ENCODE measurements at places on chromosomes 5 and 9. TPM values are rescaled to one million over a fixed set of nuclear protein-coding genes. Genes with fewer than 3 reads are reported as not detected.

GRCh38 chr5:15388866-15389265 lies 111.1 kb upstream of the FBXL7 start:
- no peaks in the 10 kb centered on the region for H3K36me3 ChIP-seq
- DNase-seq = no peak
- no peak overlapping the region for H3K27ac ChIP-seq

- H3K36me3 ChIP-seq = no peaks in the 10 kb centered on the region
- no peaks in the 10 kb centered on the region for H3K27me3 ChIP-seq
- H3K4me3 ChIP-seq = no peak overlapping the region
- no peak overlapping the region for H3K27ac ChIP-seq
- no peaks in the 10 kb centered on the region for H3K4me1 ChIP-seq
Measured at GRCh38 chr5:158635565-158635964, 464.2 kb downstream of the EBF1 start.

GRCh38 chr9:2469681-2470221 lies 151.8 kb upstream of the VLDLR start:
- H3K27ac ChIP-seq = no peak overlapping the region
- no peaks in the 10 kb centered on the region for H3K36me3 ChIP-seq
- DNase-seq = no peak
- no peak overlapping the region for H3K4me3 ChIP-seq
- H3K4me1 ChIP-seq = no peaks in the 10 kb centered on the region

DNA sequence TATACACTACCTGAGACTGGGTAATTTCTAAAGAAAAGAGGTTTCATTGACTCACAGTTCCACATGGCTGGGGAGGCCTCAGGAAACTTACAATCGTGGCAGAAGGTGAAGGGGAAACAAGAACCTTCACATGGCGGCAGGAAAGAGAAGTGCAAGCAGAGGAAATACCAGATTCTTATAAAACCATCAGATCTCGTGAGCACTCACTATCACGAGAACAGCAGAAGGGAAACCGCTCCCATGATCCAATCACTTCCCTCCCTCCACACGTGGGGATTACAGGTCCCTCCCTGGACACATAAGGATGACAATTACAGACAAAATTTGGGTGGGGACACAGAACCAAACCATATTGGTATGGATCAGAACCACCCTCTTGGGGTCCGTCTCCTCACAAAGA lies 44.2 kb upstream of the SPIN1 start:
- H3K36me3 ChIP-seq = no peaks in the 10 kb centered on the region
- no peaks in the 10 kb centered on the region for H3K27me3 ChIP-seq
- DNase-seq = no peak
- no peaks in the 10 kb centered on the region for H3K4me1 ChIP-seq
- no peak overlapping the region for H3K27ac ChIP-seq
- no peak overlapping the region for H3K4me3 ChIP-seq

The TSLP gene
- total RNA-seq = not detected

DNA sequence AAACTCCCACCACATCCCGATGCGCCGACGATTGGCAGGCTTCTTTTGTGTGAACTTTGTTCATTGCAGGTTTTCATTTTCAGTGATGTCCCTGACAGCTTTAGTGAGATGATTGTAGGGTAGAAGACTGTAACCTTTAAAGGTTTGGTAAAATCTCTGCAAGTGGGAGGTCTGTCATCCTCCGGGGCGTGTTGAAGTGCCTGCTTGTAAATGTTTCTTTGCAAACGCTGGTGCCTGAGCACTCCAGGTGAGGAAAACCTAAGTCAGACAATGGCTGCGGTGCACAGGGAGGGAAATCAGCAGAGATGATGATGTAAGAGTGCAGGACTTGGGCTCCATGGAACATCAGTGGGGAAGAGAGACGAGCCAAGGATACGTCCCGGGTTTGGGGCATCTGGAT lies 228.1 kb downstream of the DRD1 start:
- H3K4me1 ChIP-seq = no peaks in the 10 kb centered on the region
- no peak overlapping the region for H3K27ac ChIP-seq
- H3K36me3 ChIP-seq = no peaks in the 10 kb centered on the region
- H3K27me3 ChIP-seq = no peaks in the 10 kb centered on the region

DNA sequence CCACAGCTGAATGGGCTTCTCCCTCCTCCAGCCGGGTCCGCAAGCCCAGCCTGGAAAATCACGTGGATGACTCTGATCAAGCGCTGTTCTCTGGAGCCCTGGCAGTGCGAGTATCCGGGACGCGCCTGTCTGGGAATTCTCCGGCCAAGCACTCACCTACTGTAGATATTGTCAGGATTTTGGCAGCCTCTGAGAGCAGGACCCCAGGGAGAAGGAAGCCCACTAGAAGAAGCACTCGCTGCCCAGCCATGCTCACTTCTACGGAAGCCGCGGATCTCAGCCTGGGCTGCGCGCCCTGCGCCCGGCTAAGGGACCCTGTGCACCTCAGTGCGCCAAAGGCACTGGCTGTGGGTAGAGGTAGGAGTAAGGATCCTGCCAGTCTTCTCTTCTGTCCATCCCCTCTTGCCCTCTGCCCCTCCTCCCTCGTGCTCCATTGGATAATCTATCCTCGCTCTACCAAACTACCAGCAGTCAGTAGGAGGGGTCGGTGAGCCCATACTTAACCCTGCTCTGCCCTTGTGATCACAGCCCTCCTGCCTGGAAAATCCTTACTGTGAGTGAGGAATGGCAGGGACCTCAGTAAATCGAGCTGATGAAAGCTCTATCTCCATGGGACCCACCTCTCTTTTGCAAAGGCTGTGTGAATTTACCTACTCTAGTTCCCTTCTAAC lies at the start of gene UGT3A2:
TSS of gene UGT3A2 (minus strand) at position 343 of the 671 bp plus-strand sequence. CDS start at position 250, 93 bp downstream.
- DNase-seq = no peak
- no peak within 1 kb of the TSS for H3K4me3 ChIP-seq
- H3K36me3 ChIP-seq = no peaks in the 10 kb centered on the region
- no peak within 1 kb of the TSS for H3K27ac ChIP-seq

DNA sequence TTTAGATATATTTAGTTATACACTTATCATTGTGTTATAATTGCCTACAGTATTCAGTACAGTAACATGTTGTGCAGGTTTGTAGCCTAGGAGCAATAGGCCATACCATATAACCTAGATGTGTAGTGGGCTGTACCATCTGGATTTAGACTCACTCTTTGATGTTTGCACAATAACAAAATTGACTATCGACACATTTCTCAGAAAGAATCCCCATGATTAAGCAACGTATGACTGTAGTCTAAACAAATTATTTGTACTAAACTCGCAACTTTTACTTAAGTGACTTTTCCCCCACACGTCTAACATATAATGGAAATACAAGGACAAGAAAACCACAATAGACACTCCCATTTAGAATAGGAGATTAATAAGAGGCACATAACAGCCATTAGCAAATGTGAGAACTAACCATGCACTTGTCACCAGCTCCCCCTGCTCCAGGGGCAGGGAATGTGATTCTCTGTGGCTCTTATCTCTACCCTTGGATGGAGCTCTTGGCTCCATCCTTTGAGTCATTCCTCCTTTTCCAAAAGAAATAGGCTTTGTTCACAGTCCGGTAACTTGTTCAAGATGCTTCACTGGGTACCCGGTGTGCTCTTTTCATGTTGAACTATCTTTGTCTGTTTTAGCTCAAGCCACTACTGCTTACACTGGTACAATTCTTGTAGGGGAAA lies 8.7 kb upstream of the B4GALT1 start:
- DNase-seq = no peak
- no peaks in the 10 kb centered on the region for H3K27me3 ChIP-seq
- no peak overlapping the region for H3K27ac ChIP-seq
- no peaks in the 10 kb centered on the region for H3K4me1 ChIP-seq
- H3K4me3 ChIP-seq = no peak overlapping the region

GRCh38 chr9:136443087-136443486 lies 3.4 kb upstream of the INPP5E start:
- no peak for DNase-seq
- no peak overlapping the region for H3K27ac ChIP-seq
- H3K36me3 ChIP-seq = peaks cover 60% of the 10 kb centered on the region
- H3K4me3 ChIP-seq = no peak overlapping the region

- H3K27ac ChIP-seq = no peak overlapping the region
- no peak for DNase-seq
Measured at GRCh38 chr9:82597241-82598203, 465.4 kb downstream of the RASEF start.

The ARL14EPL gene
- total RNA-seq = not detected

GRCh38 chr5:22531986-22532385 lies 321.2 kb downstream of the CDH12 start:
- H3K4me3 ChIP-seq = no peak overlapping the region
- no peaks in the 10 kb centered on the region for H3K4me1 ChIP-seq
- no peak overlapping the region for H3K27ac ChIP-seq
- DNase-seq = no peak

DNA sequence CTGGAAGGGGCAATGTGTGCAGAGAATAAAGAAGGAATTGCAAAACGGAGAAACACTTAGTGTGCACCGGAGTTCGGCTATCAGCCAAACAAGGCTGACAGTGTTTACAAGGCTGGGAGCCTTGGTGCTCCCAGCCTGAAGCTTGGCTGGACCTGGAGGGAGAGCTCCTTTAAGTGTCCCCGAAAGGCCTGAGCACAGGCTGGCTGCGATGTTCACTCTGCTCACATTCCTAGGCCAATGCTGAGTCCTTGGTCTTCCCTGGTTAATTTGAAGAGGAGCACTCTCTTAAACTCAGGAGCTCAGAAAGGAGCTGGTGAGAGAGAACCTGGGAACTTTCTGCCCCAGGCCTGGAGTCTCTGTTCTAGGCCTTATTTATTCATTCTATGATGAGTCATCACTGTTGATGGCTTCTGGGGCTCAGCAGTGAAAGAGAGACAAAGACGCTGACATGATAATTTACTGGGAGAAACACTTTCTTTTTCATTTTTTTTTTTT lies 88.6 kb upstream of the MYO10 start:
- no peak overlapping the region for H3K4me3 ChIP-seq
- H3K36me3 ChIP-seq = no peaks in the 10 kb centered on the region
- H3K27ac ChIP-seq = no peak overlapping the region
- no peak for DNase-seq

The ST8SIA4 gene
- total RNA-seq = 63.1 TPM

GRCh38 chr5:139744471-139745131 lies 51.0 kb upstream of the PSD2 start:
- no peak overlapping the region for H3K27ac ChIP-seq
- DNase-seq = no peak
- no peaks in the 10 kb centered on the region for H3K36me3 ChIP-seq
- H3K27me3 ChIP-seq = no peaks in the 10 kb centered on the region
- peaks cover 57% of the 10 kb centered on the region for H3K4me1 ChIP-seq
- H3K4me3 ChIP-seq = no peak overlapping the region

DNA sequence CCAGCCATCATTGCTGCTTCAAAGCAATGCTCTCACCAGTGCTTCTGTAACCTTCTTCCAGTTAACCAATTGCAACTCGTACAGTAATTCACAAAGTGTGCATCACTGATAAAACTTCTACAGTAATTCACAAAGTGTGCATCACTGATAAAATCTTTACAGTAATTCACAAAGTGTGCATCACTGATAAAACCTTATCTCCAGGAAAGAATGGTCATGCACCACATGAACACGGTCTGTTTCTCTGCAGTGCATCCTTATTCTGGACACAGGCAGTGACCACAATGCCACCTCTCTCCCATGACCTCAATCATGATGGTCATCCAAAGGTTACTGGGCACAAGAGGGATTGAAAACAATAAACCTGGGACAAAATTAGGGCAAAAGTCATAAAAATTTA lies 153.6 kb downstream of the TSSK1B start:
- H3K4me3 ChIP-seq = no peak overlapping the region
- no peak overlapping the region for H3K27ac ChIP-seq
- no peak for DNase-seq
- H3K4me1 ChIP-seq = no peaks in the 10 kb centered on the region
- no peaks in the 10 kb centered on the region for H3K27me3 ChIP-seq

The SLC25A2 gene
- 0.73 TPM for total RNA-seq

- H3K4me1 ChIP-seq = no peaks in the 10 kb centered on the region
- H3K36me3 ChIP-seq = no peaks in the 10 kb centered on the region
- DNase-seq = no peak
- H3K4me3 ChIP-seq = no peak overlapping the region
Measured at GRCh38 chr5:110203661-110204060, 513.9 kb downstream of the MAN2A1 start.

DNA sequence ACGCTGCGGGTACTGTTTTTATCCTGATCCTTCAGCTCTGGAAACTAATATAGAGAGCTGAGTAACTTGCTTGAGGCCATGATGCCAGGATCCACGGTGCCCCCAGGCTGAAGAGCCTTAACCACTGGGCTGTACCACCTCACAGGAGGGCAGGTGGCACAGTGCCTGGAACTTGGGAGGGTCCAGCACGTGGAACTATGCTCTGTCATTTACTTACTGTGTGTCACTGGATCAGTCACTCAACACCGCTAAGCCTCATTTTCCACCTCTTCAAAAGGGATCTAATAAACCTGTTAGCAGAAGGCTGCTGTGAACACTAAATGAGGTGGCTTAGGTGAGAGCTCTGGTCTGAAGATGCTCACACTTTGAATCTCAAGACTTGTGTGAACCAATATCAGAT lies 29.6 kb downstream of the KCNIP1 start:
- H3K4me3 ChIP-seq = no peak overlapping the region
- DNase-seq = no peak
- no peak overlapping the region for H3K27ac ChIP-seq
- H3K27me3 ChIP-seq = no peaks in the 10 kb centered on the region
- no peaks in the 10 kb centered on the region for H3K4me1 ChIP-seq
- no peaks in the 10 kb centered on the region for H3K36me3 ChIP-seq

The CCL27 gene
- total RNA-seq = not detected

DNA sequence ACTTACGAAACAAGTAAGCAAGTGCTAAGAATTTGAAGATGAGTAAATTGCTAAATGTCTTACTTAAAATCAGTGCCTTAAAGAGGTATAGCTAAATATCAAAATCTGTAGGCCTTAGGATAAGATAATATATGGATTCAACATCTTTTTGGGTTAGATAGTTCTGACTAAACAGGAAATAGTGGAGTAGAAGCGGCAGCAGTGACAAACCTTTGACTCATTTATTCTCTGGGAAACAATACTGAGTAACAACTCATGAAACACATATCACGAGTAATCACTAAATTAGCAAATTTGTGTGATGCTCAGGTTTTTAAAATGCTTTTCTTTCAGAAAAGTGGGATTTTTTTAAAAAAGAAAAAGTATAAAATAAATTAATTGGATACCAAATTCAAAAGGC lies 762.1 kb upstream of the TYRP1 start:
- H3K4me3 ChIP-seq = no peak overlapping the region
- H3K27ac ChIP-seq = no peak overlapping the region

The PTPRD gene
- not detected for total RNA-seq

- no peak for DNase-seq
- H3K27ac ChIP-seq = no peak overlapping the region
- H3K27me3 ChIP-seq = peaks cover 13% of the 10 kb centered on the region
- no peaks in the 10 kb centered on the region for H3K4me1 ChIP-seq
- no peaks in the 10 kb centered on the region for H3K36me3 ChIP-seq
Measured at GRCh38 chr5:73412597-73412988, 36.0 kb downstream of the FOXD1 start.

The NUDT12 gene
- 1.2 TPM for total RNA-seq

Measured in natural killer cell (primary cell).